B cell (primary cell): ENCODE measurements at places on chromosomes 2 and 18.

DNA sequence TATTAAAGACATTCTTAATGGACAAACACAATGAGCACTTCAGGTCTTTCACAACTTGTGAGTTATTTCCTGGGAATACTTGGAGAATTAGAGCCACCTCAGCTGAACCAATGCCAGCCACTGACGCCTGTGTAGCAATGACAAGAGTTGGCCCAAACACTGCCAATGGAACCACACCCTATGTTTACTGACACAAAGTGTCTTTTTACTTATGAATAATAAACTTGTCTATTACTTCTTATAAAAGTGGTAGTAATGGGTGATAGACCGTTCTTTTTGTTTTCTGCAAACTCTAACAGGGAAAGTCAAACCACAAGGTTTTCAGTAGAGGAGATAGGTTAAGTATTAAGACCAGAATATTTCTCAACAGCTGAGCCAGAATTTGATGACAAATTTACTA lies 12.5 kb upstream of the CHAC2 start:
- DNase-seq: no peak

GRCh38 chr2:159209341-159210306 lies 76.9 kb downstream of the WDSUB1 start:
- peak; percentile 18 for DNase-seq

GRCh38 chr2:38528008-38528442 lies 74.7 kb downstream of the HNRNPLL start:
- DNase-seq: peak; percentile 39

DNA sequence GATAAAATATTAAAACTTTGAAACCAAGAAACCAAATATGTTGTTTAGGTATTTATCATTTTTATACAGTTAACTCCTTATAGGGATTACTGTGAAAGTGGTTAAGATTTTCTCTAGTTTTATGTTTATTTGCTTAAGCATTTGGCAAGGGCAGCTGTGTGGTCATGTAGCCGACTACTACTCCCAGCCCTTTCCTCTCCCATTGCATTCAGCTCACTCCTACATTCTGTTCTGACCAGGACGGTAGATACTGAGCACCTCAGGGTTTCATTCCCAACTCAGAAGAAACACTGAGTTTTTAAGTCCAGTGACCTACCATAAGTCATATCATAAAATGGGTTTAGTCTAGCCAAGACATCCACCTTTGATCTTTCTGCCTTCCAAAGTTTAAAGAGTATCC lies 19.8 kb downstream of the FZD5 start:
- DNase-seq: no peak

GRCh38 chr18:74959216-74959615 lies 249.7 kb downstream of the PTGR3 start:
- DNase-seq: no peak

DNA sequence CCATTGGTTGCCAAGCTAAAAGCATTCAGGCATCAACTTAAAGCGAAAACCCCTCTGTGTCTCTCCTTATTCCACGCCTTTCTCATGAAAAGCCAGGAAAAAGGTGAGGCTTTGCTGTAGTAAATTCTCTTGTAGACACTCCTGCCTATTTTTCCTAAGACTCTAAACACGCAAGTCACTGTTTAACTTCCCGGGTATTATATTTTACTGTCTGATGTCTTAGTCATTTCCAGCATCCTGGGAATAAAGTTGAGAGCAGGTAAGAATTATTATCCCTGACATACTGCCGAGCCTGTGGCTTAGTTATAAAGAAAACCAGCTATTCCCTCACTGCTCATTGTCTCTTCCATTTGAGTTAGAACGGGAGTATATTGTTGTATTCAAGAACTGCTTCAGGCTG lies 112.4 kb upstream of the GATA6 start:
- no peak for DNase-seq

DNA sequence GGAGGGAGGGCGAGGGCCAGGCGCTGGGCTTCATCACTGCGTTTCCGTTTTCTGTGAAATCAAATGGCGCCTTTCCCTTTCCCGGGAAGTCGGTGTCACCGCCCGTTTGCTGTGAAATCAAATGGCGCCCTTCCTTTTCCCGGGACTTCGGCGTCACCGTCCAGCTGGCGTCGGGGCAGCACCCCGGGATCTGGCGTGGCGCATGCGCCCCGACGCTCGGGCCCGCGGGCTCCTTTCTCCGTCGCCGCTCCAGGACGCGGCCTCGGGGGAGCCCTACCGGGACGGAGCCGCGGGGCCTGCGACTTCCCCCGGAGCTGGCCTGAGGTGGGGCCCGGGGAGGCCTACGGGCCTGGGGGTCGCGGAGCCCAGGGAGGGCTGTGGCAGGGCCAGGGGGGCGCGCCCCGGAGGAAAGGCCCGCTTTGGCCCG lies at the start of gene FAM228A:
TSS of gene FAM228A (plus strand) at position 203 of the 427 bp plus-strand sequence. CDS start 428 bp downstream, outside the sequence.
- no peak for DNase-seq
